ENCODE measurements at places on chromosomes 3 and 15.

DNA sequence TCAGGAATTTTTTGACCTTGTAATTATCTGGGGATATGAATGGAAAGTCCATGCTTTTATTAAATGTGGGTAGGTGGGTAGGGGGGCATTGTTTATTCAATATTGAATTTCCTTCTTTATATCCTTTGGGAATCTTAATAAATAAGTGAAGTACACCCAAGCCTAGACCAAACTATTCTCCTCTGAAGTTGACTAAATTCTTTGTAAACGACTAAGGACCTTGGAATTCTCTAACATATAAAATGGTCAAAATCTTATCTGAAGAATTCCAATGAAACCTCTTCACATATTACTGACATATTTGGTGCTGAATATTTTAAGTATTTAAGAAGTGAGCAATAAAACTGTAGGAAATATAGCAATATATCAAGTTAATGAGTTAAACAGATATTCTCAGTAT lies 1432.1 kb upstream of the GBE1 start:
- DNase-seq = no peak

DNA sequence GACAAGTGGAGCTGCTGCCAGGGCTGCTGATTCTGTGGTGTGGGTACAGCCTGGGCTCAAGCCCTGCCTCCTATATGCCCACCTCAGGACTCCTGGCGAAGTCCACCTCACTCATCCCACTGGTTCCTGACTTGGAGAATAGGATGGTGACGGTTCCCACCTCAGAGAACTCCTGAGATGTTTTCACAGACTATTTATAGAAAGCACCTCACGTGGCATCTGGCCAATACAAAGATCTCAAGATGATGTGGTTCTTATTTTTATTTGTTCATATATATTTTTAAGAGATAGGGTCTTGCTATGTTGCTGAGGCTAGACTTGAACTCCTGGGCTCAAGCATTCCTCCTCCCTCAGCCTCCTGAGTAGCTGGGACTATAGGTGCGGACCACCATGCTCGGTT lies 236.9 kb upstream of the BHLHE40 start:
- DNase-seq = no peak

DNA sequence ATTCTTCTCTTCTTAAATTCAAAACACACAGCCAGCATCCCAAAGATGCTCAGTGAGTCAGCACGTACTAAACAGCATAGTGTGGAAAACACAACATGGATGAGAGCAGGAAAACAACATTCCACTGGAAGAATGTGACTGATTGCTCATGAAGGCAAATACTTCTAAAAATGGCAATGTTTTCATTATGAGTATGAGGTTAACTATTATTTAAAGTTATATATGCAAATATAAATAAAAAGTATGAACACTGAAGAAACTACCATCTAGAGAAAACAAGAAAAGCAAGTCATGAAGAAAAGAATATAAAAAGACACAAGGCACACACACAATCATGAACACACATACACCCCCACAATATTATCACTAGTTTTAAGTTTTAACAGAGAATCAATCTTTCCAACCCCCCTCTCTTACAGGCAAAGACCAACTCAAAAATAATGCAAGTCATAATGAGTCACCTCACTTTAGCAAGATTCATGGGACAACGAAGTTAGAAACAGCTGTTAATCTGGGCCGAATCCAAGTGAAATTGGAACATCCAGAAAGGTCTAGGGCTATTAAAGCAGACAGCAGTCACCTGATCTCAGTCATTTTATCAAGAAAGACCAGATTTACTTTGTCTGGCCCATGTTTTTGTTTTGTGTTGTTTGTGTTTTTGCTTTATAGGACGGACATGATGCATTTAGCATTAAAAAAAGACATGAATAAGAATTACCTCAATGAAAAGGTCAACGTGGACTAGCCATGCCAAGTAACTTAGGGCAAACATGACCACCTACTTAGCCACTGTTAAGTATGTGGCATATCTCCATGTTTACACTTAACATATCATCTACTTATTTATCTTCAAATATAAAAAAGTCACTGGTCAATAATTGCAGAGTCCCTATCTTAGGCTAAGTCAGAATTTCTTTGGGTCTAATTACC lies 18.1 kb downstream of the GBE1 start:
- no peak for DNase-seq

DNA sequence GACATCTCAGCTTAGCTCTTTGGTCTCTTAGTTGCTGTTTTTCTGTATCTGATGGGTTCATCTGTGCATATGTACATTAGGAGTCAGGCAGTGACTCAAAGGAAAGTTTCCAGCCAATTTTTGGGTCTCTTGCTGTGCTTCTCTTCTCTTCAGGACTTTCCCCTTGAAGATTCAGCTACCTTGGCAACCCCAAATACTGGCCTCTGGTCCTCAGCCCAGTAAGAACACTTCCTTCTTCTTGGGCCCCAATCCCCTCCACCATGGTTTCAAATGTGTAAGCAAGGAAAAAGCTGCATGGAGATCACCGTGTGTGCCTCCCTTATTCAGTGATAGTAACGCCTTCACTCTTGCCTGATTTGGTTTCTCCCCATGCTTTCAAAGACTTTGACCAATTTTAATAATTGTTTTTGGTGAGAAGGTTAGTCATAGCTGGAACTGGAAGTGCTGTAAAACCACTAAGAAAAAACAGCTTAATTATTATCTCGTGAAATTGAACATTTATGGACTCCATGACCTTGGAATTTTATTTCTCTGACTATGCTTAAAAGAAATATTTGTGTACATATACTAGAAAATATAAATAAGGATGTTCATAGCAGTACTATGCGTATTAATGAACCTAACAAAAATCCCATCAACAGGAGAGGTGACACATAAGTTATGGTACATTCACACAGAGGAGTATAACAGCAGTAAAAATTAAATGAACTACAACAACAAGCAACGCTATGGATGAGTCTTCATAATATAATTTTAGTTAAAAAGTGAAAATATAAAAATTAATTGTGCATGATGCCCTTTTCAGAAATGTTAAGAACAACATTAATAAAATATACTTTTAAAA lies 125.3 kb upstream of the BCL6 start:
- DNase-seq = no peak

GRCh38 chr3:1394188-1394587 lies 301.4 kb downstream of the CNTN6 start:
- no peak for DNase-seq

DNA sequence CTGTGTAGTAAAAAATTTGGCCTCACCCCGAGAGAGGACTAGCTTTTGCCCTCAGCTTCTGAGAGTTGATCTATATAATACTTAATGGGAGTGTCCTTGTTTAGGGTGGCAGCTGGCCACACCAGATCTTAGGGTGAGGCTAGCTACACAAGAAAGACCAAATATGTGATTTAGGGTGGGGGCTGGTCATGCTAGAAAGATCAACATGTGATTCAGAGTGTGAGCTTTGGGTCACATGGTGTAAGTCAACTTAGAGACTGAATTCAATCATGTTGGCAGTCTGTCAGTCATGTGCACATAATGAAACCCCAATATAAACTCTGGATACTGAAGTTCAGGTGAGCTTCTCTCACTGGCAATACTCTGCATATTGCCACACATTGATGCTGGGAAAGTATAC lies 120.7 kb upstream of the DAZL start:
- DNase-seq = no peak

GRCh38 chr3:42800251-42800650 lies 4.0 kb downstream of the HIGD1A start:
- DNase-seq = no peak

DNA sequence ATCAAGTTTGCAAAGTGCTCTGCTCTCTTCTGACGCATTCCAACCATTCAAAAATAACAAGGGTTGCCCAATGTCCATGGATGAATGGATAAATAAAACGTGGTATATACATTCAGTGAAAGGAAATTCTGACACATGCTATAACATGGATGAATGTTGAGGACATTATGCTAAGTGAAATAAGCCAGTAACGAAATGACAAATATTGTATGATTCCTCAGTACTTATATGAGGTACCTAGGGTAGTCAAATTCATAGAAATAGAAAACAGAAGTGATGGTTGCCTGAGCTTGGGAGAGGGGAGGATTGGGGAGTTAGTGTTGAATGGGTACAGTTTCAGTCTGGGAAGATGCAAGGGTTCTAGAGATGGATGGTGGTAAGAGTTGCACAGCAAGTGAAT lies 33.9 kb downstream of the SH3BP5 start:
- no peak for DNase-seq

- DNase-seq = no peak
These were observed 13.9 kb upstream of the GPR171 start for GRCh38 chr3:151216641-151217607.

GRCh38 chr3:101846709-101847108 lies 2.6 kb upstream of the NFKBIZ start:
- DNase-seq = no peak

DNA sequence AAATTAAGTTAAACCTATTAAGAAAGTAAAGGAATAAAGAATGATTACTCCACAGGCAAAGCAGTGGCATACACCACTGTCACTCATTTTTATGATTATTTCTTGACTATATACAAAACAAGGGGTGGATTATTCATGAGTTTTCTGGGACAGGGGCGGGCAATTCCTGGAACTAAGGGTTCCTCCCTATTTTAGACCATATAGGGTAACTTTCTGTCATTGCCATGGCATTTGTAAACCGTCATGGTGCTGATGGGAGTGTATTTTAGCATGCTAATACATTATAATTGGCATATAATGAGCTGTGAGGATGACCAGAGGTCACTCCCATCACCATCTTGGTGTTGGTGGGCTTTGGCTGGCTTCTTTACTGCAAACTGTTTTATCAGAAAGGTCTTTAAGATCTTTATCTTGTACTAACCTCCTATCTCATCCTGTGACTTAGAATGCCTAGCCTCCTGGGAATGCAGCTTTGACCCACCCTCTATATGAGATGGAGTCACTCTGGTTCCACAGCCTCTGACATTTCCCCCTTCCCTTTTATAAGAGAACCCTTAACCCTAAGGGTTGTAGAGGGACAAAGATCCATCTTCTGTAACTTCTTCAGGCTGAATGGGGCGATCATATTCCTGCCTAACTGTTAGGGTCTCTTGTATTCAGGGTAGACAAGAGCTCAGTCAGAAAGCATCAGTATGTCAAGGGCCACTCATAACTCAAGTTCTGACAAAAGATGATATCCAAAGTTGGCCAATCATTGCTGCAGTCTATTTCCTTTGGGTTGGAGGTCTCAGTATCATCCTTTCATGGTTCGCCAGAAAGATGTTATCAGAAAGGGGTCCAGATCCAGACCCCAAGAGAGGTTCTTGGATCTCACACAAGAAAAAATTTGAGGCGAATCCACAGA lies 79.5 kb upstream of the LIPC start:
- no peak for DNase-seq

GRCh38 chr15:78775472-78775871 lies 35.8 kb downstream of the ADAMTS7 start:
- no peak for DNase-seq

DNA sequence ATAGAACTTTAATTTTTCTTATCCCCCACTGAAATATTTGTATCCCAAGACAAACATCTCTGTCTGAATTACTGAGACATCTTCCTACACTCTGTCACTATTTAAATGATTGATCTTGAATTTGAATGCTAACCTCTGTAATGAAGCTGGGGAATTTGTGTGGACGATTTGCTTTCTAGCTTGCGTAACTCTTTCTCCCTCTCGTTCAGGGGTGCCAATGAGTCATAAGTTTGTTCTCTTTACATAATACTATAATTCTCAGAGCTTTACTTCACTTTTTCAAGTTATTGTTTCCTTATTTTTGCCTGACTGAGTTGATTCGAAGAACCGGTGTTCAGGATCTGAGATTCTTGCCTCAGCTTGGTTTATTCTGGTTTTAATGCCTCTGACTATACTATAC lies 783.3 kb upstream of the CADM2 start:
- DNase-seq = no peak

DNA sequence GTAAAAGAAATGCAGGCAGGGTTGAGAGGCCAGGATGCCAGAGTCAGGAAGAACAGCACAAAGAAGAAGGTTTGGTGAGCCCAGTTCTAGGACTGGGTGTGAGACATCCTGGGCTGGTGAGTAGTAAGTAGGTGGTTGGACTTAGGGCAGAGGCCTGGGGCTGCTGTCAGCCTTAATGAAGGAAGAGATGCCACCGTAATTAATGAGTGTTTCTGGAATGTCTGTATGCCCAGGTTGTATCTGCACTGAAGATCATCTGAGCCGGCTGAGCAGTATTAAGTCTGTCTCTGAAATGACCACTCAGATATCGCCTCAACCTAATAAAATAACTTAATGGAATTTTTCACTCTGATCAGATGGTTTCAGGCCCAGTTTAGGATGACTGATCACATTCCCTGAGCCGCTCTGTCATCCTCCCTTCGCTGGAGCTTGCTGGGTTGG lies 532.9 kb upstream of the IL12A start:
- DNase-seq = no peak

DNA sequence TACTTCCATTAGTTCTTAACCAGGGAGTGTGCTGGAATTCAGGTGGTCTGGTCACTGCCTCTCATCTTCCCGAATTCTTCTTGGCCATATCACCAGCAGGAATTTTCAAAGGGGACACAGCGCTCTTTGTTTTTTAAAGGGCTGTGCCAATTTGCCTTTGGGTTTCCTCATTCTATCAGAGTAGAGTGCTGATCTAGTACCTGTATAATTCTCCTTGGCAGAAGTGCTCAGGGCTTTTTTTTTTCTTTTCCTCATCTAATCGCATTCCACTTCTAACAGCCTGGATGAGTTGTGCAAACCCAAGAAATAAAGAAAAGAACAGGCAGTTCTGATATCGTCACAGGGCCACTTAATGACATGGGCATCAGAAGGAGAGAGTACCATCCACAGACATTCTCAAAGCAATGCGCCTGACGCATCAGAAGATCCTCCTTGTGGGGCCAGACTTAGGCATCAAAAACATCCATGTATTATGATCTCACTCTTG lies 121.0 kb downstream of the ASB7 start:
- DNase-seq = no peak

- DNase-seq = no peak
These were observed 108.8 kb downstream of the FAIM start for GRCh38 chr3:138717348-138717747.

DNA sequence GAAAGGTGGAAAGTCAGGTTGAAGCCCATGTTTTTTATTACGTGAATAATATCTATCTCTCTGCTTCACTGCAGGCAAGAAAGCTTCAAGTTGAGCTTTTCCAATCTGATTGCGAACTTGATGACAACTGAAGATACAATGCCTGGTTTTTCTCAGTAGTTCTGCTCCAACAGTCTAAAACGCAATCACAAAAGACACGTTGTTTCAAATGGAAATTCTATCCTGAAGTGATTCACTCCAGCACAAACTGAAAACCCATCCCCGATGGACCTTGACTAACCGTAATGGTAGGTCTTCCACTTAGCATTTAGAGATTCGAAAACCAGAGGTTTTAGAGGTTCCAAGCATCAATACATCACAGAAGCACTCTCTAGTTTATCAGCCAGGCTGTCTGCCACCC lies 10.6 kb downstream of the B4GALT4 start:
- DNase-seq = no peak

DNA sequence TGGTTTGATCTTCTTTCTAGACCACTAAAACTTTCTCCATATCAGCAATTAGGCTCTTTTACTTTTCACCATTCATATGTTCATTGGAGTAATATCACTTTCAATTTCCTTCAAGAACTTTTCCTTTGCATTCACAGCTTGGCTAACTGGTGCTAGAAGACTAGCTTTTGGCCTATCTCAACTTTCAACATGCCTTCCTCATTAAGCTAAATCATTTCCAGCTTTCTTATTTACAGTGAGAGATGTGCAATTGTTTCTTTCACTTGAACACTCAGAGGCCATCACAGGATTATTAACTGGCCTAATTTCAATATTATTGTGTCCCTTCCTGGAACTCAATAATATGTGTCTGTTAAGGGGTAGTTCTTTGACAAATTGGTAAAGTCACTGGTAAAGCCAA lies 42.8 kb upstream of the PLOD2 start:
- no peak for DNase-seq
